Activated T-cell treated with anti-CD3 and anti-CD28 coated beads, Interleukin-2, amount 50 U/mL, for 72 hours (primary cell): ENCODE measurements at places on chromosomes 4 and X.

GRCh38 chrX:72078411-72078810 is 53.3 kb downstream of the RTL5 start:
- DNase-seq, result no peak

- DNase-seq, result no peak
Observed at GRCh38 chr4:144300616-144301015, 160.1 kb upstream of the GYPA start.

- no peak for DNase-seq
Observed at GRCh38 chrX:23269923-23270322, 64.7 kb upstream of the PTCHD1 start.

GRCh38 chr4:55530167-55530566 is 16.5 kb downstream of the CLOCK start:
- no peak for DNase-seq

GRCh38 chrX:154412468-154412867 is 1.1 kb downstream of the TAFAZZIN start:
- peak; percentile 23 for DNase-seq

DNA sequence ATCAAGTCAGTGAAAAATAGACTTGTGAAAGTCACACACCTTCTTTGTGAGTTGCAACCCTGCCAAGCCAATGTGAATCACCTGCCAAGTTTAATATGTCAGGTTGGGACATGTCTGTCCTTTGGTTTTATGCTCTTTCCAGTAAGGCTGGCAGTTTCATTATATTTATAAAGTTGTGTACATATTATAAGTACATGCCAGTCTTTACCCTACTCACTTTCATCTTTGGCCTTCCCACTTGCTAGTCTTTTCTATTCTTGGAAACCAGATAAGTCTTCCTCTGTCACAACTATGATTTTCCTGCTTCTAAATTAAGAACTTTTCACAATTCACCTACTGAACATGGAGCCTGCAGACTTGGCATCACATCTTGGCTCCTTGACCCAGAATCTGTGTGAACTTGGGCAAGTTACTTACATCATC is 680.7 kb upstream of the BOD1L1 start:
- no peak for DNase-seq

GRCh38 chr4:169440446-169440845 is 169.7 kb upstream of the SH3RF1 start:
- DNase-seq, result no peak

DNA sequence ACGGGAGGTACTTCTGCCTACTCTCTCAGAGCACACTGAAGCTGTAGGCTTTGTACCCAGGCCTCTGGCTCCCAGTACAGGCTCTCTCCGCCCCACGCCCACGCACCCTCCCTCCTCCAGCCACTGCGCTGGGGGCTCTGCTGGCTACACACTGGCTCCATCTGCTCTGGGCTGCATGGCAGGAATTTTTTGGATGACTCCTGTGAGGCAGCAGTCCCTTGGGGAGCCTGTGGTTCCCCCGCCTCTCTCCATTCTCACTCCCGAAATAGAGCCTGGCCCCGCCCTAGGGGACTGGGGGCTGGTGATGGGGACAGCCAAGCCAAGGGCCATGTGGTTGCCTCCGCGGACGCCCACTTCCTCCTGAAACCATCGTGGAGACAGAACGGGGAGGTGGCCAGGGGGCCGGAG is 58.1 kb upstream of the ADRA2C start:
- DNase-seq, result no peak

DNA sequence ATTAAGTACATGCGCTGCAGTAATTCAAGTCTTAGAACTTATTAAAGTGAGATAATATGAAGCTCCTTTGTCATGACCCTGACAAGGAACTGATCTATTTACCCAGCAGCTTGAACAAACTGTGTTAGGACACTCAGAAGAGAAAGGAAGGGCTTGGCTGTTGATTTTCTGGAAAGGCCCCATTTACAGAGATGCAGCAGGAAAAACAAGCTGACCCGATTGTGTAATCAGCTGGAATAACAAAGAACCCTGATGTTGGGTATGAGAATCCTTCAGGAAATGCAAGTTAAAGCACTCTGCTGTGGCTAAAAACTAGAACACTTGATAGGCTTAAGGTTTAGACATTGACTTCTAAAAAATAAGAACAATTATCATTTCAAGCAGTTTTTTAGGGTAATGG is 64.8 kb downstream of the TBC1D9 start:
- no peak for DNase-seq
